Trophoblast cell (in vitro differentiated cells and primary cell): ENCODE measurements at places on chromosomes 6 and 20.

- DNase-seq: peak; percentile 62
These were observed 12.2 kb upstream of the AKIRIN2 start for GRCh38 chr6:87714093-87714842.

DNA sequence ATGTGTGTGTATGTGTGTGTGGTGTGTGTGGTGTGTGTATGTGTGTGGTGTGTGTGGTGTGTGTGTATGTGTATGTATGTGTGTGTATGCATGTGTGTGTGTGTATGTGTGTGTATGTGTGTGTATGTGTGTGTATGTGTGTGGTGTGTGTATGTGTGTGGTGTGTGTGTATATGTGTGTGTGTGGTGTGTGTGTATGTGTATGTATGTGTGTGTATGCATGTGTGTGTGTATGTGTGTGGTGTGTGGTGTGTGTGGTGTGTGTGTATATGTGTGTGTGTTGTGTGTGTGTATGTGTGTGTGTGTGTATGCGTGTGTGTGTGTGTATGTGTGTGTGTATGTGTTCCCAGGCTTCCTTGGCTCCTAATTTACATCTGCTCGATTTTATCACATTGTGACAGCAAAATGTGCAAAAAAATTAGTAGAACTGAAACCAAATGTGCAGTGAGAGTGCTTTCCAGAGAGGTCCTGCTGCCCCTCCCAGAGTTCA lies 234.5 kb downstream of the BMP7 start:
- DNase-seq: no peak

GRCh38 chr20:3174442-3175261 lies 1.3 kb upstream of the LZTS3 start:
- peak; percentile 38 for DNase-seq

DNA sequence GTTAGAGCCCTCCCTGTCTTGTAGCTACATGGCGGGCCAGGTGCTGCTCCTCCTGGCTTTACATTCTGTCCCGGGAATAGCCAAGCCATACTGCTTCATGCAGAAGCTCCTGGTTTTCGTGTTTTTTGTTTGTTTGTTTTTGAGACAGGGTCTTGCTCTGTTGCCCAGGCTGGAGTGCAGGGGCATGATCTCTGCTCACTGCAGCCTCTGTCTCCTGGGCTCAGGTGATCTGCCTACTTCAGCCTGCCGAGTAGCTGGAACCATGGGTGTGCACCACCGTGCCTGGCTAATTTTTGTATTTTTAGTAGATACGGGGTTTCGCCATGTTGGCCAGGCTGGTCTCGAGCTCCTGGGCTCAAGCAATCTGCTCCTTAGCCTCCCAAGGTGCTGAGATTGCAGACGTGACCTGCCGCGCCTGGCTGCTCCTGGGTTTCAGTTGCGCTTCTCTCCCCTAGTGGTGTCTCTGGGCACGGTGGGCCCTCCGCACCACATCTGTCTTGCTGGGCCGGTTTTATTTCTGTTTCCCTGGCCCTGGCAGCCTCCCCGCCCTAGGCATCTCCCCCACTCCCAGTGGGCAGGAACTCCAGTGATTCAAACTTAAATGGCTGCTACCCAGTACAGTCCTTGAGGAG lies 12.9 kb downstream of the CDYL start:
- DNase-seq: no peak

GRCh38 chr6:68127074-68127473 lies 508.0 kb upstream of the ADGRB3 start:
- no peak for DNase-seq

GRCh38 chr6:113137426-113137825 lies 719.7 kb upstream of the MARCKS start:
- no peak for DNase-seq

DNA sequence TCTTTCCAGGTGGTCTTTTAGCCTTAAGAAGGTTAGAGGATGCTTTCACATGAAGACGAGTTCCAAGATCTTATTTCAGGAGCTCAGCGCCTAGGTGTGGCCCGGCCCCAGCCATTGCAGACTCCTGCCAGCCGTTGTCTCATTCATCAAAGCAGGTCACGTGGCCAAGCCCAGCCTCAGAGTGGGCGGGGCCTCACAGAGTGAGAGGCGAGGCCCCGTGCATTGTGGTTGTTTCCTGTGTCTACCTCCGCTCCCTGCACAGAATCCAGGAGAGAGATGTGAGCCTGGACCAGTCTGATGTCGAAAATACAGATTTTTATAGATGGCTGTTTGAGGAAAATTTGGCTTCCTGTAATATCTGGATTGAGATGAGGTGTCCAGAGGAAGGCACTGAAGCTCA lies 49.2 kb upstream of the CST5 start:
- no peak for DNase-seq

DNA sequence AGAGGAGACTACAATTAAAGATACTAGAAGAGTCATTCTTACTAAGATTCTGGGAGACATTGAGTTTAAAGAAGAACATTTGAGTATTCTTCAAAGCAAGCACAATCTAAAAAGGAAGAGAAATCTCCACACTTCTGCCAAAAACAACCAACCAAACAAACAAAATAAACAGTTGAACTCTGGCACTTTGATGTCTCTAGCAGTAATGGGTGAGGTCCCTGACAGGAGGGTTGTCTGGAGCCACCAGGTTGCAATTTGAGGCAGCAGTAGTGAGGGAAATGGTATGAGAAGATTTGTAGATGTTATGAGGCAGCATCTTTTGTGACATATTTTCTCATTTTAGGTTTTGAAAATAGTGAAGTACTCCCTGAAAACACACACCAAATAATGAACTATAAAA lies 108.1 kb downstream of the PHF3 start:
- DNase-seq: no peak

DNA sequence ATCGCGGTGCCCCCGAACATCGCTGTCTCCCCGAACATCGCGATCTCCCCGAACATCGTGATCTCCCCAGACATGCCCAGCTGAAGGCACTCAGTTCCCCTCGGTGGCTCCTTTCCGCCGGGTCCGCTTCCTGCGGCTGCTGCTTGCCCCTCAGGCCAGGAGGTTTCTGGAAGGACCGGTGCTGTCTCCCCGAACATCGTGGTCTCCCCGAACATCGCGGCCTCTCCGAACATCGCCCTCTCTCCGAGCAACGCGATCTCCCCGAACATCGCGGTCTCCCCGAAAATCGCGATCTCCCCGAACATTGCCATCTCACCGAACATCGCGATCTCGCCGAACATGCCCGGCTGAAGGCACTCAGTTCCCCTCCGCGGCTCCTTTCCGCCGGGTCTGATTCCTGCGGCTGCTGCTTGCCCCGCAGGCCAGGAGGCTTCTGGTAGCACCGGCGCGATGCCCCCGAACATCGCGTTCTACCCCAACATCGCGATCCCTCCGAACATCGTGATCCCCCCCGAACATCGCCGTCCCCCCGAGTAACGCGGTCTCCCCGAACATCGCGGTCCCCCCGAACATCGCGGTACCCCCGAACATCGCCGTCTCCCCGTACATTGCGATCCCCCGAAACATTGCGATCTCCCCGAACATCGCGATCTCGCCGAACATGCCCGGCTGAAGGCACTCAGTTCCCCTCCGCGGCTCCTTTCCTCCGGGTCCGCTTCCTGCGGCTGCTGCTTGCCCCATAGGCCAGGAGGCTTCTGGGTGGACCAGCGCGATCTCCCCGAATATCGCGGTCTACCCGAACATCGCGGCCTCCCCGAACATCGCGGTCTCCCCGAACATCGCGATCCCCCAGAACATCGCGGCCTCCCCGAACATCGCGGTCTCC lies 808 bp downstream of the ULBP1 start:
- DNase-seq: no peak

- no peak for DNase-seq
These were observed 10.5 kb downstream of the GNAS-AS1 start for GRCh38 chr20:58839991-58840747.

- DNase-seq: no peak
These were observed 6.1 kb downstream of the PRDM13 start for GRCh38 chr6:99612551-99613408.

GRCh38 chr20:58483470-58483869 lies 31.7 kb downstream of the APCDD1L start:
- no peak for DNase-seq
